ENCODE measurements at places on chromosomes 12 and 14.

- DNase-seq, result peak; percentile 23
These were observed 1.4 kb upstream of the PTPRQ start for GRCh38 chr12:80442426-80443222.

DNA sequence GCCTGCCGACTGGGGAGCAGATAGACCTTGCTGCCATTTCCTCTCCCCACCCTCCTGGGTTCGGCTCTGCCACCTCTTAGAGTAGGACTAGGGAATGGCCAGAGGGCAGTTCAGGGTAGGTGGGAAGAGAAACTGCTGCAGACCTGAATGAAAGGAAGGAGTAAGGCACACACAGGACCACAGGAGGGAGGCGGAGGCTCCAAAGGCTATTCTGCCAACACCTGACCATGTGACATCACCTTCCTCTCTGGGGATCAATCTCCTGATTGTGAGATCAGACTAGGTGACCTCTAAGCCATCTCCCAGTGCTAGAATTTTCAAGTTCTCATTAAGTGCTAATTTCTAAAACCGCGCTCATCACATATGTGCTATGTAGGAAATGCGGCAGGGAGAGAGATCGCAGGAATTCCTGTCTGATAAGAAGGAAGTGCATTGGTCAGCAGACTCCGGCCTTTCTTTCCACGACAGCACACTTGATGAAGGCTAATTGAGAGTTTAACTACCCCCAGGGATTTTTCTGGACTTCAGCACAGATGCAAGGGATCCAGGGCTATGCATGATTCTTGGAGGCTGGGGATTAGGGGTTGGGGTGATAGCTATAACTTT, 11.5 kb upstream of the TSPAN11 start:
- DNase-seq, result no peak

GRCh38 chr12:120368789-120369602, at the start of gene MSI1:
TSS of gene MSI1 (minus strand) at chr12:120369164. CDS start at chr12:120369091, 73 bp downstream.
- no peak for DNase-seq

- peak; percentile 66 for DNase-seq
These were observed 193.6 kb downstream of the KSR2 start for GRCh38 chr12:117774941-117775775.

- peak; percentile 5 for DNase-seq
These were observed 870 bp downstream of the BMAL2 start for GRCh38 chr12:27333403-27334009.
